ENCODE measurements at places on chromosomes 7 and 10.
A peak's percentile ranks its signal among the peaks of the same experiment; 100 is the strongest.

GRCh38 chr7:157602581-157602980 lies 265.8 kb downstream of the DNAJB6 start:
- no peak for DNase-seq

DNA sequence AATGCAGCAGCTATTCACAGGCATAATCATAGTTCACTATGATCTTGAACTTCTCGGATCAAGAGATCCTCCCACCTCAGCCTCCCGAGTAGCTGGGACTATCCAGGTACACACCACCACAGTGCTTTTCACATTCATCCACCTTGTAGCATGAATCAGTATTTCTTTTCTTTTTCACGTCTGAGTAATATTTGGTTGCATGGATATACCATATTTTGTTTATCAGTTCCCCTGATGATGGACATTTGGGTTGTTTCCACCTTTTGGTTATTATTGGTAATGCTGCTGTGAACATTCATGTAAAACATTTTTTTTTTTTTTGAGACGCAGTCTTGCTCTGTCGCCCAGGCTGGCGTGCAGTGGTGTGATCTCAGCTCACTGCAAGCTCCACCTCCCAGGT lies 3.6 kb upstream of the TBC1D12 start:
- DNase-seq = no peak

DNA sequence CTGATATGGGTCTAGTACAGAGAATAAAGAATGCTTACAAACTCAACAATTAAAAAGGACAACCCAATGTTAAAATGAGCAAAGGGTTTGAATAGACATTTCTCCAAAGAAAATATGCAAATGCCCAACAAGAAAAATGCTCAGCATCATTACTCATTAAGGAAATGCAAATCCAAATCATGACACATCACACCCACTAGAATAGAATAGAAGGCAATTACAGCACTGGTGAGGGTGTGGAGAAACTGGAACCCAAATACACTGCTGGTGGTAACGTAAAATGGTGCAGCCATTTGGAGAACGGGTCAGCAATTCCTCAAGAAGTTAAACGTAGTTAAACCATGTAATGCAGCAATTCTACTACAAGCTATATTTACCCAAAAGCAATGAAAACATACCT lies 53.8 kb downstream of the KDM7A start:
- DNase-seq = no peak

GRCh38 chr10:96305019-96305418 lies 785 bp downstream of the DNTT start:
- DNase-seq = no peak

DNA sequence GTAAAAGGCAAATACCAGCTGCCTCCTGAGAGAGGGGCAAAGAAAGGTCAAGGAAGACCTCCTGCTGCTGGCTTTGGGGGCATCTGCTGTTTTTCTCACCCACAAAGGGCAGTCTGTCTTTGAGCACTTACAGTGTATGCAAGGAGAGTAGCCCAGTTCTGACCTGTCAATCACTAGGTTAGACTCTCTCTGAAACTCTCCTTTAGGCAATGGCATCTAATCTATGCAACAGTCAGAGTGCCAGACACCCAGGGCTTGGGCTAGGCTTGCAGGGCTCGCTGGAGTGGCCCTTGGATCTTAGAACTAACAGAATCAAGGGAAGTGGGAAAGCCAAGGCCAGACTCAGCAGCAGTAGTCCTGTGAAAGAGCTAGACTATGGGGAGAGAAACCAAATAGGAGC lies 522.9 kb downstream of the NRG3 start:
- DNase-seq = no peak

DNA sequence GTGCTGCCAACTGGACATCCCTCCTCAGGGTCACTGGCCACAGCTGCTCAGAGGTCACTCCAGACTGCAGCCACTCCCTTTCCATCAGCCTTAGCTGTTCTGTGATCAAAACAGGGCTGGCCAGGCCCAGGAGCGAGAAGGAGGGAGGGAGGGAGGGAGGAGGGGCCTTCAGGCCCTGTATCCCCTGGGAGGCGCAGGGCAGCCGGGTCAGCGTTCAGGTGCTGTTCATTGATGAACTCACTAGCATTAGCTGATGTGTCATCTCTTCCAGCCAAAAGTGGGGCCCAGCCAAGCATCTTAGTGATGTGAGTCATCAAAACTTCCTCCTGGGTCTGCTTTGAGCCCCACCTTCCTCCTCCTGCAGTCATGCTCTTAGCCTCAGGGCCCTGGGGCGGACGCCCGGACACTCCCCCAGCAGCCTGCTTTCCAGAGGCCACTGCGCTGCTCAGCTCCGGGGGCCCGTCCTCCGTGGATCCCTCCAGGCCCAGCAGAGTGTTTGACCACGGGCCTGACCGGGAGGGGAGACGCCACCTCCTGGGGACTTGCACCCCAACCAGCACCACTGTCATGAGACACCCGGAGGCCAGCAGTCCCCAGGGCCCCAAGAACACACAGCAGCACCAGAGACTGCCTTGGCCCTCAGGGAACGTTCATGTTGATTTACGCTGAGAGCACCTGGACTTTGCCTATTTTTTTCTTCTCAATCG lies 149.2 kb downstream of the PRKAG2 start:
- peak; percentile 50 for DNase-seq

GRCh38 chr7:139782932-139783331 lies 5.1 kb upstream of the HIPK2 start:
- no peak for DNase-seq

Data from stimulated activated CD4-positive, alpha-beta T cell treated with anti-CD3 and anti-CD28 coated beads, Interleukin-12 subunit alpha, Interleukin-12 subunit beta, amount 100 ng/mL, for 48 hours (primary cell).